ENCODE measurements at places on chromosomes 6 and 20. TPM values are rescaled to one million over a fixed set of nuclear protein-coding genes. Genes with fewer than 3 reads are reported as not detected.

- no peak for DNase-seq
Measured at GRCh38 chr20:23136893-23137745, 51.0 kb upstream of the CD93 start.

DNA sequence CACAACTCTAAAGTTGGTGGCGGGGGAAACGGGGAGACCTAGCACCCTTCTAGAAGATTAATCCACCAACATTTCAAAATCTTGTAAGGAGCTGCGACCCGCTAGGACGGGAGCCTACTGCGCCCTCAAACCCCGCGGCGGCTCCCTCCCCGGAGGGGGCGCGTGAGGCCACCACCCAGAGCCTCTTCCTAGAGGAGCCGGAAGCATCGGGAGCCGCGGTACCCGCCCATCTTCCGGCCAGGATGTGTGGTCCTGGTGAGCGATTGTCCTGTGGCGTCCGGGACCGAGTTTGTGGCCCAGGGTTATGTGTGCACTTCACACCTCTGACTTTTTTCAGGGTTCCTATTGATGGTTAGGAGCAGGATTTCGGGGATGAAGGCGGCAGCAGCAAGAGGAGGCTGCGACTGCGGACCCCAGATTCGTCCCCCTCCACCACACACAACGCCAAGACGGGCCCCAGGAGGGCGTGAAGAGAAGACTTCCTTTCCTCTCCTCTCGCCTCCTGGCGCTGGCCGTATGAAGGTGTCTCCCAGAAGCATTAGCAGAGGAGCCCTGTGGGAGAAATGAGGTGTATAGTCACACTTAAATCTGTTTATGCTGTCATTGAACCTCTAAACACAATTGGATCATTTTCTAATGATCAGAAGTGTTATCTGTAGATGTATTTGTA is 10.7 kb downstream of the ZNF165 start:
- DNase-seq = no peak

DNA sequence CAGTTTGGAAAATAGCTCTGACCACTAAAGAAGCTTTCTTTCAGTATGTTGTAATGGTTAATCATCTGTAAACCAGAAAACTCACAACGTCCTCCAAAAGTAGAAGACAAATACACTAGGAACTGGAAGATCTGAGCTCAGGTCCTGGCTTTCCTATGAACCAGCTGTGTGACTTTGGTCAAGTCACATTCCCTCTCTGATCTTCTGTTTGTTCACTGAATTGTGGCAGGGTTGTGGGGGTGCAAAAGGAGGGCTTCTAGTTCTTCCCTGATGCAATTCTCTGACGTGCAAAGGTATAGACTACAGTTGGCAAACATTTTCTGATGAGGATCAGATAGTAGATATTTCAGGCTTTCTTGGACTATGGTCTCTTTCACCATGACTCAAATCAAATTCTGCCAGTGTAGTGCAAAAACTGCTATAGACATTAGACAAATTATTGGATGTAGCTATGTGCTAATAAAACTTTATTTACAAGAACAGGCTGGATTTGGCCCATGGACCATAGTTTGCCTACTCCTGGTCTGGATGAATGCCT is 44.9 kb downstream of the ATXN1 start:
- DNase-seq = no peak

GRCh38 chr6:146590492-146590891 is 8.3 kb upstream of the ADGB start:
- no peak for DNase-seq

Gene OR2H2
- not detected for total RNA-seq

DNA sequence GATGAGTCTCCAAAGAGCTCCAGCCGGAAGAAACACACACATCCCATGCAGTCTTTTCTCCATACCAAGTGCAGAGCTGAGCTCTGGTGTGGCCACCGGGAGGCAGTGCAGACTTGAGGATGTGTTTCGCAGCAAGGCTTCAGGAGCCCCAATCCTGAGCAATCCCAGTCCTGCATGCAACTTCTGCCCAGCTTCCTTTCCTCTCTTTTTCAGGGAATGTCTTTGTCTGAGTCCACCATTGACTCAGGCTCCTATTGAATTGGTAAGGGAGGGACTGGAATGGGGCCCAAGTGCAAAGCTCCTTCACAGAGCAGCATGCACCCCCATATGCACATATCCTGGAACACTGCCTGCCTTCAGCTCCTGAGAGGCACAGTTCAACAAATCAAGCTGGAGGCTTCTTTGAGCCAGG is 50.5 kb upstream of the ASIP start:
- no peak for DNase-seq

DNA sequence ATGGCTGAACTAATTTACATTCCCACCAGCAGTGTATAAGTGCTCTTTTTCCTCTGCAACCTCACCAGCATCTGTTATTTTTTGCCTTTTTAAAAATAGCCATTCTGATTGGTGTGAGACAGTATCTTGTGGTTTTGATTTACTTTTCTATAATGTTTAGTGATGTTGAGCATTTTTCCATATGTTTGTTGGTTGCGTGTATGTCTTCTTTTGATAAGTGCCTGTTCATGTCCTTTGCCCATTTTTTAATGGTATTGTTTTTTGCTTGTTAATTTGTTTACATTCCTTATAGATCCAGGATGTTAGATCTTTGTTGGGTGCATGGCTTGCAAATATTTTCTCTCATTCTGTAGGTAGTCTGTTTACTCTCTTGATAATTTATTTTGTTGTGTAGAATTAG is 169.9 kb downstream of the PRL start:
- DNase-seq = no peak

Gene FAM8A1
- total RNA-seq = 24.0 TPM

Gene CITED2
- total RNA-seq = 70.8 TPM

DNA sequence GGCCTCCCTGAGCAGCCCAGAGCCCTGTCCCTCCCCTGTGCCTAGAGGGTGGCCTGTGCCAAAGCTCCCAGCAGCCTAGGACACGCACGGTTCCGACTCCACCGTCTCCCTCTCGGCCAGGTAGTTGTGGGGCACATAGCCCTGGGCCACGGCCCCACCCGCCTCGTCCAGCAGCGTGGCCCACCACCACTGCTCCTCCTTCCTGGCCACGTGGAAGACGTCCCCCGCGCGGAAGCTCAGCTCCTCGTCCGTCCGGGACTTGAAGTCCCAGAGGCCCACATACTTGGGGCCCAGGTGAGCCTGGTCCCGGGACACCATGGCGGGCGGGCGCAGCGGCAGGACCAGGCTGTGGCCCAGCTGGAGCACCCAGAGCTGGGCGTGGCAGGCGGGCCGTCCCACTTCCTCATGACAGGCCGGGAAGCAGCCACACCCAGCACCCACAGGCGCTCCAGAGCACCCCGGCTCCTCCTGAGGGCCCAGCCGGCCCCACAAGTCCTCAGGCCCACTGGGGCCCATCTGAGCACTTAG is at the start of gene PTK6:
TSS of gene PTK6 (minus strand) at position 380 of the 528 bp plus-strand sequence. CDS start at position 318, 62 bp downstream.
- DNase-seq = no peak

Gene DAAM2
- total RNA-seq = 83.8 TPM

- DNase-seq = no peak
Measured at GRCh38 chr20:4897600-4897999, 103.7 kb downstream of the SLC23A2 start.

DNA sequence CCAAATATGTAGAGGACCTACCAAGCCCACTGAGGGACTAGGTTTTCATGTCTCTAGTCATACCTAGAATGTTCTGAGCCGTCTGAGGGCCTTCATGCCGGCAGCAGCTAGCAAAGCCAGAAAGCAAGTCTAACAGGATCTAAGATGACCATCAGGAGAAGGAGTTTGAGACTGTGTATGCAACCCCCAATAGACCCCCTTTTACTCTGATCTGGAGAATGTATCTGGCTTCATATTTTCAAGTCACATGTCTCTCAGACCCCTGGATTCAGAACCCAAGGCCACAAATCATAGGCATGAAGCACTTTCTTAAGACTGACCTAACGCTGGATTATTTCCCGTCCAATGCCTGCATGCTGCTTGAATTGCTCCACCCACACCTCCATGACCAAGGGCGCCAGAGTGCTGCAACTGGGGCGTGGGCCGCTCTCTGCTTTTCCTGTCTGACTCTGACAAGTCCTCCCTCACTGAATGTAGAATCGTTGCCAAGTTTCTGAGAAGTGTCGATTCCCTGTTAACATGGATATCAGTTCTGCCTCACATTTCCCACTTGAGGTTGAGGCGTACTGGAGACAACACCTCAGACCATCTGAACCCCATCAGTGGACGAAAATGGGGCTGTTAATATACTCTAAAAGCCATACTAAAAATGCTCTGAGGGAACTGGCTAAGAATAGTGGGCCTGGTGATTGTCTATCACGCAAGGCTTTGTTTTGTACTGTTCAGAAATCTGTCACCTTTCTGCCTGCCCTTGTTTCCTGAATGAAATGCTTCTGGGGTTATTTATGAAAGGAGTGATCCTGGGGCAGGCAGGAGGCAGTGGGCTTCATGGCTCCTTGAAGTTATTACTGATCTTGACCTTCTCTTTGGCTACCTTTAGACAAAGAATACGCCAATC is 23.9 kb upstream of the ASXL1 start:
- no peak for DNase-seq

Gene PKIB
- 1.00 TPM for total RNA-seq

GRCh38 chr6:157982563-157983405 is 1.1 kb downstream of the SYNJ2 start:
- peak; percentile 59 for DNase-seq

- no peak for DNase-seq
Measured at GRCh38 chr6:41318654-41319565, 16.5 kb upstream of the NCR2 start.

DNA sequence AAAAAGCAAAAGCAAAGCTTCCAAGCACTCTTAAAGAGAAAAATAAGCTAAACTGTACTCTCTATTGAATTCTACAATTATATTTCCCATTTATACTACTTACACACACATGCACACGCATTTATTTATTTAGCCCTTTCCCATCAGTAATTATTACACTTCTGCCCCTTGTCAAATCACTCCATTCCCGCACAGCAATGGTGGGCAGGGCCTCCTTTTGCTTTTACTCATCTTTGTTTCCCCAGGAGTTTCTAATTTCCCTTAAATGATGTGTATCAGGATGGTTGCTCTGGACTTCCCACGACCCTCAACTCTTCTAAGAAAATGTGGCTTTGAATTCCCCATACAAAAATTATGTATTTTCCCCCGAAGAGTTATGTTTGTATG is 19.9 kb downstream of the PXT1 start:
- no peak for DNase-seq

DNA sequence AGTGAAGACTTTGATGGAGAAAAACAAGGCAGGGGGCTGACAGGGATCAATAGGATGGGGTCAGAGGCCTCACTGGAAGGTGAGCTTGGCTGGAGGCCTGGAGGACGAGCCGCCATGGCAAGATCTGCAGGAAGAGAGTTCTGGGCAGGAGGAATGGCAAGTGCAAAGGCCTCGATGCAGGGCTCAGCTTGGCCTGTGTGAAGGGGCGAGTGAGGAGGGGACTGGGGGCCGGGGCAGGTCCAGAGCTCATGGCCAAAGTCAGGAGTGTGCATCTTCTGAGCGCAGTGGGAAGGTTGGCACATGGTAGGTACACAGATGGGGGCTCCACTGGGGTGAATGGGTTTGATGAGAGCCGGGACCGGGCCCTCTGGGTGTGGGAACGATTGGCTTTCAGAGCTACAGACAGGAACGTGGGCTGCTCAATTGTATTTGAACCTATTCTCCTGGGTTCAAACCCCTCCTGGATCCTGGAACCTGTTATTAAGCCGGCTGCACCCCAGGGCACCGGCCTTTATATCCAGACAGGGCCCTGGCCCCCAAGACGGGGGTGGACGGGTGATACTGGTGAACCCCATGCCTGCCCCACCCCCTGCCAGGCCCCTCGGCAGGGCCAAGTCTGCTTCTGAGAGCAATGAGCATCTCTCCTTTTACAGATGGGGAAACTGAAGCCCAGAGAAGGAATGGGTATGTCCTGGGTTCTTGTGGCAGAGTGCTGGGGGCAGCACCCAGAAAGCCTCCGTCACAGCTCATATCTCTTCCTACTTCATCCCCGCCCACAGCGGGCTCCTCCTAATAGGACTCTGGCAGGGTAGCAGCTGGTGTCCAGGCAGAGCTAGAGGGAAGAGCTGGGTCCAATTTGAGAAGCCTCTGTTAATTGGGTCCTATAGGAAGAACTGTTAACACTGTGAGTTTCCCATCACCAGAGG is 106.1 kb downstream of the CEBPB start:
- DNase-seq = no peak

DNA sequence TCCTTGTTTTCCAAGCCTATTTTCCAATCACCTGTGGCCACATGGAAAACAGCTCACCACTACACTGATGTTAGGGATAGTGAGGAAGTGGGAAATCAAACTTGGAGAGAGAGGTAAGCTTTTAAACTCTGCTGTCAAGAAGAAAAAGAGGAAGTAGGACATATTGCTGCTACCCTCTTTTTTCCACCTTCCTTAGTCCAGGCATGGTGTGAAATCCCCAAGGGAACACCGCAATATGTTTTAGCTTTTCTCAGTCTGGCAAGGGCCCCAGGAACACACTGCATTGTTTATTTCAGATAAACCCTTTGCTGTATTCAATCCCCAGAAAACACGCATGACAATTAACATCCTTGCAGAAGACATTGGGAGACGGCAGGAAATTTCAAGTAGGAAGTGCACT is 61.3 kb downstream of the HS3ST5 start:
- no peak for DNase-seq

GRCh38 chr6:23584134-23584763 is 541.8 kb upstream of the NRSN1 start:
- no peak for DNase-seq

GRCh38 chr6:158786645-158787304 is 32.4 kb downstream of the EZR start:
- DNase-seq = no peak

- DNase-seq = no peak
Measured at GRCh38 chr20:53287357-53288042, 306.1 kb downstream of the ZNF217 start.

GRCh38 chr6:64383277-64383676 is 747.7 kb downstream of the PHF3 start:
- DNase-seq = no peak

- DNase-seq = no peak
Measured at GRCh38 chr6:82370788-82371187, 7.2 kb downstream of the TPBG start.

Gene CLDN20
- total RNA-seq = not detected

- DNase-seq = no peak
Measured at GRCh38 chr6:81749707-81750106, 2.8 kb downstream of the TENT5A start.

Gene SLC23A2
- 22.2 TPM for total RNA-seq

Gene SLC24A3
- 16.9 TPM for total RNA-seq

- DNase-seq = no peak
Measured at GRCh38 chr20:52484438-52484837, 292.9 kb upstream of the ZFP64 start.

DNA sequence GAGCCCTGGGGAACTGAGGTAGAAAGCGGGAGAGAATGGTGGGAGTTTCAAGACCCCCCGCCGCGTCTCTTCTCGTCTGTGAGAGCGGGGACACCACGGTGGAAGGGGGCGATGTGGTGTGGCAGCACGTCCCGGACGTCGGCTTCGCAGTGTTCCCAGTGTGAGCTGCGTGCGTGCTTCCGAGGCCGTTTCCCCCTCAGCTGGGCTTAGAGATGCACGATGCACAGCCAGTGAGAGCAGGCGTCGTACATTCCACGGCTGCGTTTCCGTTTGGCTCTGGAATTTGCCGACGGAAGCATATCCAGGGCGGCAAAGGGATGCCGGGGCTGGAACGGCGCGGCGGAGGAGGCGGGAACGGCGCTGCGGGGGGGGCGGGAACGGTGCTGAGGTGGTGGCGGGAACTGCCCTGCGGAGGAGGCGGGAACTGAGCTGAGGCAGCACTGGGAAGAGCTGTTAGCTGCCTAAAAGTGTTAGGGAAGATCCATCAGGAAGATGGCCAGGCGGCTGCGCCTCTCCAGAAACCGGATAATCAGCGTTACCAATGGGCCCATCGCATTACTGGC is 37.7 kb downstream of the KIF25 start:
- DNase-seq = peak; percentile 90

- no peak for DNase-seq
Measured at GRCh38 chr6:90227213-90227612, 69.4 kb downstream of the BACH2 start.

- no peak for DNase-seq
Measured at GRCh38 chr20:62846166-62846890, 15.3 kb downstream of the TCFL5 start.
